ENCODE measurements at places on chromosomes 4 and X.

DNA sequence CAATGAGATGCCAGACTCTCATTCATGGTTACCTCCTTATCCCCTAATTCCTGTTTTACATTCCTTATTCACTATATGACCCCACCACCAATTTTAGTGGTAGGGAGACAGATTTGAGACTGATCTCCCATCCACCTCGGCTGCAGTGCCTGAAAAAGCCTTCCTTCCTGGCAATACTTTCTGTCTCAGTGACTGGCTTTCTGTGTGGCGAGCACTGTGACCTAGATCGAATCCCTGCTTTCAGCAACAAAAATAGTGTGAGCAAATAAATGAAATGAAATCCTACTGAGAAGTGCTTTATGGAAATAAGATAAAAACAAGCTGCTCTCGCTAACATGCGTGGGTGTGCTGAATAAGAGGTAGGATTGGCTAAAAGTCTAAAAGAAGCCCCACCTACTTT lies 165.3 kb downstream of the GPM6A start:
- DNase-seq: no peak

GRCh38 chr4:57044279-57044678 lies 65.6 kb downstream of the POLR2B start:
- no peak for DNase-seq

- DNase-seq: peak; percentile 33
Observed at GRCh38 chr4:169791527-169792156, 33.9 kb upstream of the HPF1 start.

DNA sequence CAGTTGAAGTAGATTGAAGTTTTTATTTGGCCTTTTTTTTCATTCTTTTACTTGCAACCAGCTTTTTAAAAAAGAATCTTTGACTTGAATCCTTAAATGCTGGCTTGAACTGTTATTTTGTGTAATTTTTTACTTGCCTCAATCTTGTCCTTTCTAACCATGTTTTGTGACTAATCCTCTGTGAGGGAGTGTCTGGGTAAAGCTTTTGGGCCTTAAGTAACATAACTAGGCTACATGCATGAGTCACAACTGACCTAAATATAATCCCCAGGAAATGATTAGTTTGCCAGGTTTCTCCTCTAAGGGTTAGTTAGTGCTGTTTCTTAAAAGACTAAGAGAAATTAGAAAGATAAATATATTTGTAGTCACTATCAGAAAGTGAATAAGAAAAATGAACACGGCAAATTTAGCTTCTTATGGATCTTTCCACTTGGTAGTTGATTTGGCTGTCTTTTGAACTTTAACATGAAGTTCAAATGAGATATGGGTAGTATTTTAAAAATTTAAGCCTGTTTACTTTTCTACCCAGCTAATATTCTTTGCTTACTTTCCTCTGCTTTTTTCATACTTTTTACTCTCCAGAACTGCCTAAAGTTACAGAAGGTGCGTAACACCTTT lies 13.0 kb downstream of the EXOC1 start:
- DNase-seq: no peak

DNA sequence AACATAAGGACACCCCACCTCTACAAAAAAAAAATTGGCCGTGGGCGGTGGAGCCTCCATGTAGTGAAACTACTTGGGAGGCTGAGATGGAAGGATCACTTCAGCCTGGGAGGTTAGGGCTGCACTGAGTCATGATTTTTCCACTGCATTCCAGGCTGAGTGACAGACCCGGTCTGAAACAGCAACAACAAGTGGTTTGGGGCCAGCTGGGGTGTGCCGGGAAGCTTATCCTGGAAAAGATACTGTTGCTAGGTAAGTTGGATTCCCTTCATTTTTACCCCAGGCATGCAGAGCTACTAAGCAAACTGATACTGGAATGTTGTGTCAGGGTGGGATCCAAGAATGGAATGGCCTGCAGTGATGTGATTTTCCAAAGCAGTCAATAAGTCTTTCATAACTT lies 57.0 kb downstream of the XAGE2 start:
- no peak for DNase-seq

GRCh38 chr4:42678512-42678911 lies 21.6 kb upstream of the ATP8A1 start:
- no peak for DNase-seq
